ENCODE measurements at places on chromosomes 2 and 18.

- no peak overlapping the region for H3K27ac ChIP-seq
- H3K27me3 ChIP-seq: no peaks in the 10 kb centered on the region
- DNase-seq: no peak
- no peaks in the 10 kb centered on the region for H3K36me3 ChIP-seq
- H3K4me3 ChIP-seq: no peak overlapping the region
Observed at GRCh38 chr2:12263730-12264129, 453.0 kb upstream of the TRIB2 start.

GRCh38 chr2:227477291-227477690, 5.3 kb downstream of the AGFG1 start:
- no peak for DNase-seq
- no peak overlapping the region for H3K27ac ChIP-seq
- no peak overlapping the region for H3K4me3 ChIP-seq
- no peaks in the 10 kb centered on the region for H3K27me3 ChIP-seq
- no peaks in the 10 kb centered on the region for H3K36me3 ChIP-seq
- H3K4me1 ChIP-seq: no peaks in the 10 kb centered on the region

GRCh38 chr2:223815884-223816570, 21.4 kb downstream of the AP1S3 start:
- DNase-seq: no peak
- no peak overlapping the region for H3K4me3 ChIP-seq
- no peak overlapping the region for H3K27ac ChIP-seq
- no peaks in the 10 kb centered on the region for H3K36me3 ChIP-seq

DNA sequence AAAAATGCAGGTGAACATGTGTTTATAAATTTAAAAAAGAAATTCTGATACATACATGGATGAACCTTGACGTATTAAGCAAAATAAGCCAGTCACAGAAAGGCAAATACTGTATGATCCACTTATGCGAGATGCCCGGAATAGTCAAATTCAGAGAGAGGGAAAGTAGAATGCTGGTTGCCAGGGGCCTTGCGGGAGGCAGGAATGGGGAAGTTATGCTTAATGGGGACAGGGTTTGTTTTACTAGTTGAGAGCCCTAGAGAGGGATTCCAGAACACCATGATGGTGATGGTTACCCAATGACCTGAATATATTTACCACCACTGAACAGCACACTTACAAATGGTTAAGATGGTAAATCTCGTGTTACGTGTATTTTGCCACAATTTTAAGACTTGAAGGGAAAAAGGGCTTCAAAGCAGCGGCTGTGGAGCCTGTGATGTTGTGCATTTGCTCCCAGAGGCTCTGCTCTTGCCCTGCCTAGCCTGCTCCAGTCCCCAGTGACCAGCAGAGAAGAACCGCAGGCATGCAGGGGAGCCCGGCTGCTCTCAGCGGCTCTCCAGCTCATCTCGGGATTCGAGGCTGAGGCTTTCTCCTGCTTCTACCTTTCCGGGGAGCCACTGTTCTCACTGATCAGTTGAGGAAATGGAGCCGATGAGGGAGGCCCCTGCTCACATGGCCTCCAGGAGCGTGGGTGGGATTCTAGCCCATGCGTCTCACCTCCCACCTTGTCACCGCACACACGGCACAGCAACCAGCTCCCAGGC, 51.7 kb upstream of the TFCP2L1 start:
- no peaks in the 10 kb centered on the region for H3K27me3 ChIP-seq
- no peak overlapping the region for H3K4me3 ChIP-seq
- H3K36me3 ChIP-seq: peaks cover 29% of the 10 kb centered on the region
- no peak for DNase-seq
- no peaks in the 10 kb centered on the region for H3K4me1 ChIP-seq

DNA sequence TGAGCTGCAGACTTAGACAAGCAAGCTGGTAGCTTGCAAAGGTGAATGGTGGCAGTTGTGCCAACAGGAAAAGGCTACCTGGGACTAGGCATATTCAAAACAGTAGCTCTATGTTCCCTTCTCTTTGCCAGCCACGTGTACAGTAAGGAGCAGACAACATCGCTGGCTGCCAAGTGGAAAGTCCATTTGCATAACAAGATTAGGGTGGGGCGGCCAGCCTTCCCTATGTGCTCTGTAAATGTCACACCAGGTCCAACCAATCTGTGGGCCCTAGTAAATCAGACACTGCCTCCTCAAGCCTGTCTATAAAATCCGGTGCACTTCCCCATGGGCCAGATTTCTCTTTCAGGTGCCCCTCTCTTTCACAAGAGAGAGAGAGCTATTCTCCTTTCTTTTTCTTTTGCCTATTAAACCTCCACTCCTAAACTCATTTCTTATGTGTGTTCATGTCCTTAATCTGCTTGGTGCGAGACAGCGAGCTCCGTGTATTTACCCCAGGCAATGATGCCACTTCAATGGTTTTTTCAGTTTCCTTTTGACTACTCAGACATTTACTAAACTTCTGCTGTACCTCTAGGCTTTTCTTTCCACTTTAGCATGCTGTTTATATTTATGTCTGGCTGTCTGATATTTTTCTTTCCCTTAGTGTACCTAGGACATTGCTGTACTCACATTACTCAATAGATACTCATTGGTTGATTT, 297.4 kb upstream of the GCFC2 start:
- H3K27ac ChIP-seq: no peak overlapping the region
- H3K4me3 ChIP-seq: no peak overlapping the region
- no peaks in the 10 kb centered on the region for H3K27me3 ChIP-seq
- DNase-seq: no peak

GRCh38 chr2:16114836-16115235, 174.5 kb downstream of the MYCN start:
- H3K36me3 ChIP-seq: no peaks in the 10 kb centered on the region
- no peak overlapping the region for H3K27ac ChIP-seq
- H3K4me1 ChIP-seq: peaks cover 16% of the 10 kb centered on the region
- no peak for DNase-seq
- H3K4me3 ChIP-seq: no peak overlapping the region

GRCh38 chr2:138359532-138359931, 142.0 kb upstream of the SPOPL start:
- H3K27ac ChIP-seq: no peak overlapping the region
- no peak for DNase-seq
- no peaks in the 10 kb centered on the region for H3K27me3 ChIP-seq
- no peak overlapping the region for H3K4me3 ChIP-seq
- H3K4me1 ChIP-seq: no peaks in the 10 kb centered on the region
- H3K36me3 ChIP-seq: no peaks in the 10 kb centered on the region

- no peak overlapping the region for H3K27ac ChIP-seq
- H3K4me3 ChIP-seq: no peak overlapping the region
- no peak for DNase-seq
- H3K27me3 ChIP-seq: no peaks in the 10 kb centered on the region
Observed at GRCh38 chr2:153819501-153819900, 52.2 kb upstream of the GALNT13 start.
